GM12864 (cell line): ENCODE measurements at places on chromosomes 16 and 17.
A peak's percentile ranks its signal among the peaks of the same experiment; 100 is the strongest.

DNA sequence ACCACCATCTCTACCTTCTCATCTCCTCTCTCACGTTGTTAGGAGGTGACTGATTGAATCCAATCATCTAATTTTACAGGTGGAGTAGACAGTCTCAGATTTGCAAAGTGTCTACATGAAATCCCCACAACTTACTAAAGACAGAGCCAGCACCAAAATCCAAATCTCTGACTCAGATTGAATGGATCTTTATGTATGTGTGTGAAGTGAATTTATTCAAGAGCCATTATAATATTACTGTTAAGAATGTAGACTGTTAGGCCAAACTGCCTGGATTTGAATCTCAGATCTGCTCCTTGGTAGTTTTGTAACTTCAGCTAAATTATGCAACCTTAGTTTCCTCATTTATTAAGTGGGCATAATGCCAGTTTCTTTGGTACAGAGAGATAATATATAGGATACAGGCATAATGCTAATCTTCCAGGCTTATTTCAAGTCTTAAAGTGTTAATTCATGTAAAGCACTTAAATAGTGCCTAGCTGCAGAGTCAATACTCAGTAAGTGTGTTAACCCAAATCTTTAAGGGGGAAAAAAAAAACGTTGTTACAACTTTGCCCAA lies 12.7 kb downstream of the CNEP1R1 start:
- no peak for DNase-seq

DNA sequence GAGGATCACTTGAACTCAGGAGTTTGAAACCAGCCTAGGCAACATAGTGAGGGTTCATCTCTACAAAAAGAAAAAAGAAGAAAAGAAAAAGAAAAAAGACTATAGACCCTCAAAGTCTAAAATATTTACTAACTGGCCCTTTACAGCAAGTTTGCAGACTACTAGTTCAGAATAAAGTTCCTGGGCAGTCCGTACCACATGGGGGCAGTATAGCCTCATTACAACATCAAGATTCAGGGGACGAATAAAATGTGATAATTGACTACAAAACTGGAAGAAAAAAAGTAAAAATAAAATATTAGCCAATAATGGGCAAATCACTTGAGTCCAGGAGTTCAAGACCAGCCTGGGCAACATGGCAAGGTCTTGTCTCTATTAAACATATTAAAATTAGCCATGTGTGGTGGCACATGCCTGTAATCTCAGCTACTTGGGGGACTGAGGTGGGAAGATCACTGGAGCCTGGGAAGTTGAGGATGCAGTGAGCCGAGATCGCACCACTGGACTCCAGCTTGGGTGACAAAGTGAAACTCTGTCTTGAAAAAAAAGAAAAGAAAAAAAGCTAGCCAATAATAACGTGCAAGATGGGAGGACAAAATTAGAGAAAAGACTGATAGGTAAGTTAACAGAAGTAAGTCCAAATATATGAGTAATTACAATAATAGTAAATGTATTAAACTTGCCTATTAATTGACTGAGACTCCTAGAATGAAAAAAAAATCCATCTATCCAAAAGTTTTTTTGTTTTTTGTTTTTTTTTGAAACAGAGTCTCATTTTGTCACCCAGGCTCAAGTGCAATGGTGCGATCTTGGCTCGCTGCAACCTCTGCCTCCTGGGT lies 129.4 kb upstream of the SEC14L1 start:
- DNase-seq = peak; percentile 3

- DNase-seq = no peak
These were observed 1.2 kb upstream of the FAM222B start for GRCh38 chr17:28843816-28844148.

GRCh38 chr16:12366313-12366712 lies 389.8 kb downstream of the SNX29 start:
- no peak for DNase-seq

DNA sequence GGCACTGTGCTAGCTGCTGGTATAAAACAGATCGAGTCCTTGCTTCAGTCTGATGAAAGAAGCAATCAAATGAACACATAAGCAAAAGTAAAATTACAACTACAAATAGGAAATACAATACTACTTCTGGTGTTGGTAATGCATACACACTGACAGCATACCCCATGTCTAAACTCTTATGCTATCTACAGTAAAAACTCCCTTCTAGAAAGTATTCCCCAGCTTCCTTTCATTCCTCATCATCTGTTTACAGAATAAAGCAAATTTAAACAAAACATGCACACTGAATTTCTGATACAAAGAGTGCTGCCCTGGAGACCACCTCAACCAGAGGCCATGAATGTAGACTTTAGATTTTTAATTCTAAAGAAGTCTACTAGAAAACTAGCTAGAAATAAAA lies 109.6 kb downstream of the SSH2 start:
- DNase-seq = no peak

DNA sequence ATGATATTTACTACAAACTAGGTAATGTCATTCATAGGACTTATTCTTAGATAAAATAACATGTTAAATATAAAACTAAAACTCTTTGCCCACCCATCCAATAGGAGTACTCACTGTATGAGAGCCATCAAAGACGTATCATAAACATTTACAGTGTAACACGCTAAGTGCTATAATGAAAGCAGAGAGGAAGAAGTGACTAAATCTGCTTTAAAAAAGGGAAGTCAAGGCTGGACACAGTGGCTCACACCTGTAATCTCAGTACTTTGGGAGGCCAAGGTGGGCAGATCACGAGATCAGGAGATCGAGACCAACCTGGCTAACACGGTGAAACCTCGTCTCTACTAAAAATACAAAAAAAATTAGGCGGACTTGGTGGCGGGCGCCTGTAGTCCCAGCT lies 32.4 kb downstream of the SPAG9 start:
- DNase-seq = no peak

GRCh38 chr17:45578516-45579455 lies 88.3 kb upstream of the PLEKHM1 start:
- DNase-seq = no peak

DNA sequence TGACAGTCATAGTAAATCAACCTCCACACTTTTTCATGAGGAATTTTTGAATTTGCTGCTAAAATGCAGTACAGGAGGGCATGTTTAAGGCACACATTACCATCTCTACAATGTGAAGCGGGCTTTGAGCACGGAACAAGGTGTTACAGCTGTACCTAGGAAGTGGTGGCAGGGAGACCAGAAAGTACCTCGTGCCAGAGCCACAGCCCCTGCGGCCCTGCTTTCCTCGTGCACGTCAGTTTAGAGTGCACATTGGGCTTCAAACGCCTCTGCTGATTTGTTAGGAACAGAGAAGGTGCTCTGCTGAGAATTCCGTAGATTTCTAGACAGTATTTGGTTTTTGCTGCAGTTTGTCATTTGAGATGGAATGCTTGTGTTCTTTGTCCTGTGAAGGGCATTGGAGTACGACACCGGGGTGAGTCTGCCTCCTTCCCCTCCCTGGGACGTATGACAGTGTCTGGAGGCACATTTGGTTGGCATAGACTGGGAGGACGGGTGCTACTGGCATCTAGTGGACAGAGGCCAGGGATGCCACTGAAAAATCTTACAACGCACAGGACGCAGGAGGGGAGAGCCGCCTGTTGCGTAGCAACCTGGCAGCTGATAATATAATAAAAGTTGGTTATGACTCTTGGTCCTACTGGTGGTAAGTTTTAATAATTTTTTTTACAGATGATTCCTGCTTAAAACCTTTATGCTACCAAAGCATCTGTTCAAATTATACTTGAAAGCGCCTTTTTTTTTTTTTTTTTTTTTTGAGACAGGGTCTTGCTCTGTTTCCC lies 9.1 kb downstream of the FOXK2 start:
- DNase-seq = no peak

- no peak for DNase-seq
These were observed 18.4 kb downstream of the GPR179 start for GRCh38 chr17:38325221-38325851.

GRCh38 chr16:49350265-49351095 lies 23.1 kb upstream of the C16orf78 start:
- no peak for DNase-seq

DNA sequence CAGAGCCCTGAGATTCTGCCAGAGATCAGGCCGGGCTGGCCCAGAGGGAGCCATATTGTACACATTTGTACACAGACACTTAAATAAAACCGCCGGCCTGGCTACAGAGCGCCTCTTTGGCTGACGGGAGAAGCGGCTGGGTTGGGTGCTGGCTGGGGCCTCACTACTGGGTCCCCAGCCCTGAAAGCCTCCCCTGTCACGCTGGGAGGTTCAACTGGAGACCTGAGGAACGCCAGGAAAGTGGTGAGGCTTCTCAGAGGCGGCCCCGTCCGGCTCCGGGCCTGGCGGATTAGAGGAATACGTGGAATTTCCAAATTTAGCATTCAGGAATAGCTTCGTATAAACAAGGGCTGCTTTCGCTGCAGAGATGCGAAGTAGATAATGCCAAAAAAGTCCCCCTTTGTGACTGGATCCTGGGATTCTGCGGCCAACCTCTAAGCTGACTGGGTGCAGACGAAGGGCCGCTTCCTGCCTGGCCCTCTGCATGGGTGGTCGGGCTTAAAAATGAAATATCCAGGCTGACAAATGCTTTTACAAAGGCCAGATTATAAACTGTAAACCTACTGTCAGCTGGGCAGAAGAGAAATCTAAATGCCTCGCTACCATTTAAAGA lies 252.4 kb downstream of the IRF8 start:
- DNase-seq = no peak

DNA sequence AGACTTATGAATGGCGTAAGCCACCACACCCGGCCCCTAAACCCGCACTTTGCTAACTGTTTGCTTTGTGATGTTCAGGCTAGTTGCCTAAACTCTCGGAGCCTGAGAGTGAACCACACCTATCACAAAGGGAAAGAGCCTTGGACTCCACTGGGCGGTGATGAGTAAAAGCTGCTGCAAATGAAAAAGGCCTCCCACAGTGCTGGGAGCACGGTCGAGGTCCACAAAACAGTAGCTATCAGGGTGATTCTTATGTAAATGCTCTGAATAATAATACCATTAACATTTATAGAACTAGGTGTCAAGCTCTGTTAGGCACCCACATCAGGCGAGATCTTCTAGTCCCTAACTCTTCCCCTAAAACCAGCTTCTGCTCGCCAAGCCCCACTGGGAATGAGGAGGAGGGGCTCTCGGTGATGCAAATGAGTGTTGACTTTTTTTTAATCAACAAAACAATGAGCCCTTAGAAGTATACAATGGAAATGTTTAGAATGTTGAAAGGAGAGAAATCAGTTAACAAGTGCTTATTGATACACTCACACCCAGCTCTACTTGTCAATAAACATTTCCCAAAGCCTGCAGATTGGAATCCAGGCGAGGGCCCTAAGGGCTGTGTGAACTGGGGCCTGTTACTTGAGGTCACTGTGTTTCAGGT lies 19.8 kb downstream of the FBRS start:
- DNase-seq = no peak

DNA sequence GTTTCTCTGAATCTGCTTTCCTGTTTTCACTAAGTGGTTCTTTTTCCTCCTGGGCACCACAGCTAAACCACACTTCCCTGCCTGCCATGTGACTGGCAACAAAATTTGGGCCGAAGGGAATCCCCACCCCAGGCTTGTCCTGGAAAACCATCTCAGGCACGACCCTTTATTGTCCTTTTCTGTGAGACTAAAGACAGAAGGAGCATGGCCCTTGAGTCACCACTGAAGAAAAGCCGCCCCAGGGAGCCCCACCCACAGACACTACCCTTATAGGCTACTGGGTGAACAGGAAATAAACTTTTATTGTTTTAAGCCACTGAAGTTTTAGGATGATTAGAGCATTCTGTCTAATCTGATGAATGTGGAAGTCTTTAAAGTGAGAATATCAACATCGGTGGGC lies 88.6 kb upstream of the BRD7 start:
- DNase-seq = no peak

DNA sequence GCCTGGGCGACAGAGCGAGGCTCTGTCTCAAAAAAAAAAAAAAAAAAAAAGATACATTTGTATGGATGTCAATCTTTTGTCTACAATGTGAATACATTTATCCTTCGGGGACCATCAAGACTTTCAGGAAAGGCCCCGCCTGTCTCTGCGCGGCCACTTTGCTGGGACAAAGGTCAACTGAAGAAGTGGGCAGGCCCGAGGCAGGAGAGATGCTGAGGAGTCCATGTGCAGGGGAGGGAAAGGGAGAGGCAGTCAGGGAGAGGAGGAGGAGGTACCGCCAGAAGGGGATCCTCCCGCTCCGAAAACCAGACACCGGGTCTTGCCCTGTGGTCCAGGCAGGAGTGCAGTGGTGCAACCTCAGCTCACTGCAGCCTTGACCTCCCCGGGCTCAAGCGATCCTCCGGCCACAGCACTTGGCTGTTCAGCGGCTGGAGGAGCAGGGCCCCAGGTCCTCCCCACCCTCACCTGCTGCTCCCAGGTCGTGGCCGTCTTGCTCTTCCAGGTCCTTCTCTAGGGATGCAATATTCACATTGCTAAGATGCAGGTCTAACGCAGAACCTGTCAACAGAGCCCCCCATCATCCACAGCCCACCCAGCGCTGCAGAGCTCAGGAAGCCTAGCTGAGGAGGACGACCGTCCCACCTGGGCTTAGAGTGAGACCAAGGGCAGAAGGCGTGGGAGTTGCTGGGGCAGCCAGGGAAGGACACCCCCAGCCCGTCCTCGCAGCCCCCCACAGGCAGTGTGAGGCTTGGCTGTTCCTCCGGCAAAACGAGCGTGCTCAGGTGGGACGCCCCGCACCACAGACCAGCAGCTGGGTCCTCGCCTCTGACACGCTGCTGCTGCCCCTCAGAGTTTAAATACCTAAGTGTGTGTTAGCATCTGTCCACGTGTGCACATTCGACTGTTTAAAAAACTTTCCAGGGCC lies 19.6 kb downstream of the GNPTG start:
- DNase-seq = no peak

- DNase-seq = peak; percentile 73
These were observed 6.5 kb upstream of the NUBP1 start for GRCh38 chr16:10737068-10737625.

- DNase-seq = no peak
These were observed 906 bp upstream of the CARMIL2 start for GRCh38 chr16:67644038-67644437.

GRCh38 chr16:49709057-49709456 lies 146.9 kb downstream of the ZNF423 start:
- no peak for DNase-seq

DNA sequence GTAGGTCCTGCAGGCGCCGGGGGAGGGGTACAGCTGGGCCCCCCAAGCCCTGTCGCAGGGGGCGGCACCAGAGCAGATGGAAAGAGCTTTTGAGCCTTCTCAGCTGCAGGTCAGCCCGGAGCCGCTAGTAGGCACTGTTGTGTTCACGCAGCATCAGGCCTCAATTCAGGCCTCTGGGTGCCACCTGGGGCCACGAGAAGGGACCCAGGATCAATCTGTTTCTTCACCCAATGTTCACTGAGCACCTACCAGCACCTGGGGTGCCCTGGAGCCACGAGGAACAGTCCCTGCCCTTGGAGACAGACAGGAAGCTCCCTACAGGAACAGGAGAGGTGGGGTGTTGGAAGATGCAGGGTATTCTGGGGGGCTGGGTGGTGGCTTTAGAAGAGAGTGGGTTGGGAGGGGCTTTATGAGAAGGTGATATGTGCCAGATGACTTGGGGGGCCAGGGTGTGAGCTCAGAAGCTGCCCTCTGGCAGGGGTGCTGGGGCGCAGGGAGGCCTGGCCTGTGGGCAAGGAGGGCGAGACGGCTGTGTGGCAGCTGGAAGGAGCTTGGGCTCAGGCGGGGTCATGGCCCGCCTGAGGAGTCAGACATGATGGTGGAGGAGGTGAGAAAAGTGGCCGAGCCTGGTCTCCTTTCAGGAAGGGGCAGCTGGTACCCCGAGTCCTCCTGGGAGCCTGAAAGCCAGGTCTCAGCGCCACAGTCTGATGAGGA lies 121.9 kb upstream of the GSE1 start:
- no peak for DNase-seq
